ENCODE measurements at places on chromosomes 16 and 17. TPM values are rescaled to one million over a fixed set of nuclear protein-coding genes. Genes with fewer than 3 reads are reported as not detected.

The TSPOAP1 gene
- total RNA-seq, result not detected

The TPSB2 gene
- not detected for total RNA-seq

The FBXW10B gene
- 0.22 TPM for total RNA-seq

The SMARCD2 gene
- total RNA-seq, result 71.5 TPM

The AOC2 gene
- 0.80 TPM for total RNA-seq

The LITAFD gene
- not detected for total RNA-seq

The ST6GALNAC1 gene
- not detected for total RNA-seq

The KRTAP3-1 gene
- not detected for total RNA-seq

The PDIA2 gene
- 0.29 TPM for total RNA-seq

The CSNK1D gene
- total RNA-seq, result 62.0 TPM

The SERPINF2 gene
- total RNA-seq, result not detected

The HOXB9 gene
- not detected for total RNA-seq

The EIF5A gene
- 945 TPM for total RNA-seq

The PYDC1 gene
- total RNA-seq, result not detected

The TNRC6A gene
- 64.5 TPM for total RNA-seq

The HCRT gene
- total RNA-seq, result not detected

The IGF2BP1 gene
- 5.1 TPM for total RNA-seq

The ENO3 gene
- 2.4 TPM for total RNA-seq

The KRT39 gene
- not detected for total RNA-seq

Data from thoracic aorta endothelial cell (primary cell).